ENCODE measurements at places on chromosomes 2 and 18.

DNA sequence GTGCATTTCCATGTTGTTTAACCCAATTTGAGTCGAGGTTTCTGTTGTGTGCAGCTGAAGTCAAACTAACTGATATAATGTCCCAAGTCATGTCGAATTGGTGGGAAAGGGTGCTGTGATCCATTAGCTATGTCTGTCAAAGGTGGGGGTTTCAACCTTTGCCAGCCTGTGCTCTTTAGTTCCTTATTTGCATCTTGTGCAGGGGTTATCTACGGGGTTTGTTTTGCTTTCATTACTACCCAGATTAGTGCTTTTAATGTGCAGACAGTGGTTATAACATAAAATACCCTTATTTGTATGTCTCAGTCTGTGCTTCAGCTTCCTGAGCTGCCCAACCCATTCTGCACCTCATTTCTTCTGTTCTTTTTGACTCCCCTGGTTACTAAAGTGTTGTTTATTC lies 271.9 kb upstream of the CXCR4 start:
- DNase-seq = no peak

GRCh38 chr2:17615728-17616351 lies 75.3 kb downstream of the VSNL1 start:
- no peak for DNase-seq

GRCh38 chr2:17918789-17919188 lies 40.3 kb downstream of the KCNS3 start:
- no peak for DNase-seq

DNA sequence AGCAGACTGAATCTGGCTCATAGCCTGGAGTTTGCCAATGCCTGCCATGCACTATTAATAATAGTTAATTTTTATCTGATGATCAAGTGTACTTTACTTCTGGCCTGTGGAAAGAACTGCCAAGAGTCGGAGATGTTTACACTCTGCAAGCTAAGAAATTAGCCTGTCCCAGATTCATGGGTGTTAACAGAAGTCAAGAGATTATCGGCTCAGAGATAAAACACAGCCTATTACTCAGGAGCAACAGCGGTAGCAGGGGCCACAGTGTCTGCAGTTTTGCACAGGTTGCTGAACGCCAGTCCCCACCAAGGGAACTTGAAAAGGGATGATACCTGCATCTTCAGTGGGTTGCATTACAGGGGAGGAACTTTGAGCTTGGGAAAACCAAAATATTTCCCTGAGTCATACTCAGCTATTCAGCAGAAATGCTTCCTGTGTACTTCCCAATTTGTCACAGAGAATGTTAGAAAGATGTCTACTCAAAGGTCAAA lies 4.3 kb upstream of the ADI1 start:
- no peak for DNase-seq

DNA sequence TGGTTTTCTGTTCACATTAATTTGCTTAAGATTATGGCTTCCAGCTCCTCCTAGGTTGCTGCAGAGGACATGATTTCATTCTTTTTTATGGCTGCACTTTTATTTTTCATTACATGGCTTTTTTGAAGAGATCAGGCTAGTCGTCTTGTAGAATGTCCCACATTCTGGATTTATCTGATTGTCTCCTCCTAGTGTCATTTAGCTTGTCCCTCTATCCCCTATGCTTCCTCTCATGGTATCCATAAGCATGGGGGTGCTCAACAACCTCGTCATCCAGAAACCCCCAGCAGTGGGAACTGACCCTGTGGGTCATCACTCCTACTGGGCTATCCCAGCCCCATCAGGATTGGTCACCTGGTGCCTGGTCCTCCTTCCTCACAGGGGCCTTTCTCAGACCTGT lies 49.6 kb downstream of the SERTAD2 start:
- no peak for DNase-seq

DNA sequence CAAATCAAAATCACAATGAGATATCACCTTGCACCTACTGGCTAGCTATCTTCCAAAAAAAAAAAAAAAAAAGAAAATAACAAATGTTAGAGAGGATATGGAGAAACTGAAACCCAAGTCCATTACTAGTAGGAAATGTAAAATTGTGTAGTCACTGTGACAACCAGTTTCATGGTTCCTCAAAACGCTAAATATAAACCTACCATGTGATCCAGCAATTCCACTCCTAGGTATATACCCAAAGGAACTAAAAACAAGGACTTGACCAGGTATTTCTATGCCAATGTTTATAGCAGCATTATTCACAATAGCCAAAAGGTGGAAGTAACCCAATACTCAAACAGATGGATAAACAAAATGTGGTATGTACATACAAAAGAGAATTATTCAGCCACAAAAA lies 11.7 kb upstream of the SCRN3 start:
- DNase-seq = no peak

GRCh38 chr2:24494410-24494809 lies 3.4 kb downstream of the NCOA1 start:
- no peak for DNase-seq

DNA sequence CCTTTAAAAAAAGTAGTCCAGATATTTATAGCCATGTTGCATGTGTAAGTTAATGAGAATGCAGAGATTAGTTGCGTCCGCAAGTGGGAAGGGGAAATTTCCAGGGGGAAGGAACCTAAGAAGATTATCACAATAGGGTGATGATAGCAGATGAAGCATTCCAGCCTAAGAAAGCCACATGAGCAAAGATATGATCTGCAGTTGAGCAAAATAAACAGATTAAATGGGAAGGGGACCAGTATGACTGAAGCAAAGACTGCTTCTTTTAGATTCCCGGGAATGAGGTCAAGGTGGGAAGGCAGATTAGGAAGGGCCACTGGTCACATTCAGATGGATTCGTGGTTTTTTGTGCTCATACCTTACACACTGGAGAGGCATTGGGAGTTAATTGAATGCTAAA lies 154.6 kb upstream of the CDH2 start:
- no peak for DNase-seq

- no peak for DNase-seq
Observed at GRCh38 chr2:186068139-186068801, 329.7 kb downstream of the FSIP2 start.

- no peak for DNase-seq
Observed at GRCh38 chr2:59936048-59936447, 617.4 kb downstream of the BCL11A start.

DNA sequence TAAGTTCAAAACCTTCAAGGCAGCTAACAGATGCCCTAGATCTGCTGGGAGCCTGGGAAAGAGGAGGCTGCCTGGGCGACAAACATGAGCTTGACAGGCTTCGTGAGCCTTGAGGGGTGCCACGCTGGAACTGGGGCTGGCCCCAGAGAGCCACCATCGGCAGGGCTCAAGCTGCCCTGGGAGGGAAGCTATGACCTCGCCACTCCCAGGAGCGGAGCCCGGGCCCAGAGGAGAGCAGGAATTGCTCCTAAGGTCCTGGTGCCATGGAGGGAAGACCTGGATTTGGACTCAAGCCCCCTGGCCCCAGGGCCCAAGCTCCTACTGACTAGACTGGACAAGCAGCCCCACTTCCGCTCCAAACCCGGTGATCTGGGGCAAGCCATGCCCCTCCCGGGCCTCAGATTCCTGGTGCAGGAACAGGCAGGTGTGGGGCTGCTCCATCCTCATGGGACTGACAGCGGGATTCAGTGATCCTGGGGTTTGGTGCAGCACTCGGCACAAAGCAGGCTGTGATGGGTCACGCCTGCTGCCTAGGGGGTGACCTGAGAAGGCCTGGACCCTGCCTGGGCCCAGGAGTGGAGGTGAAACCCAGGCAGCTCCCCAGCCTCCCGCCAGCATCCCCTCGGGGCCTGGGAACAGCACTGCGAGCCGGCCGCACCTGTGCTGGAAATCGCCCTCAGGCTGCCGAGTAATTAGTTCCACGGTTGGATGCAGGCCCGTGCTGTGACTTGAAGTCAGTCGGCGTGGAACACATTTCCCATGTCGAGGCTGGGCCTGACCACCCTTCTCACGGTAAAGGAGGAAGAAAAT lies 246.9 kb downstream of the NDUFA10 start:
- no peak for DNase-seq

GRCh38 chr2:99775585-99775984 lies 285.8 kb upstream of the REV1 start:
- no peak for DNase-seq

DNA sequence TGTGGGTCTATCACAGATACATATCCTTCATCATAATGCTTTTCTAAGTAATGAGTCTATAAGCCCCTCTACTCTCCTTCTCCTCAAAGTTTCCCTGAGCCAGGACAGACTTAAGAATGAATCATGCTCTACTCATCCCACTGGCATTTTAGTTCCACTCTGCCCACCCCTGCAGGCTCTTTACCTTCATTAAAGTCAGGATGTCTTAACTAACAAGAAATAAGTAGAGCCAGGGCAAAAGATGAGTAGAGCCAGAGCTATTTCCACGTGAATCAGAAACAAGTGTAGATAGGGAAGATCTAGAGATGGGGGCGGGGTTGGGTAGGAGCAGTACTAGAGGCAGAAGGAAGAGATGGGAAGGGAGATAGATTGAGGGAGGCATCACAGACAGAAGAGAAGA lies 790.5 kb downstream of the RNF144A start:
- DNase-seq = no peak

- no peak for DNase-seq
Observed at GRCh38 chr2:188443207-188443606, 151.5 kb downstream of the GULP1 start.

DNA sequence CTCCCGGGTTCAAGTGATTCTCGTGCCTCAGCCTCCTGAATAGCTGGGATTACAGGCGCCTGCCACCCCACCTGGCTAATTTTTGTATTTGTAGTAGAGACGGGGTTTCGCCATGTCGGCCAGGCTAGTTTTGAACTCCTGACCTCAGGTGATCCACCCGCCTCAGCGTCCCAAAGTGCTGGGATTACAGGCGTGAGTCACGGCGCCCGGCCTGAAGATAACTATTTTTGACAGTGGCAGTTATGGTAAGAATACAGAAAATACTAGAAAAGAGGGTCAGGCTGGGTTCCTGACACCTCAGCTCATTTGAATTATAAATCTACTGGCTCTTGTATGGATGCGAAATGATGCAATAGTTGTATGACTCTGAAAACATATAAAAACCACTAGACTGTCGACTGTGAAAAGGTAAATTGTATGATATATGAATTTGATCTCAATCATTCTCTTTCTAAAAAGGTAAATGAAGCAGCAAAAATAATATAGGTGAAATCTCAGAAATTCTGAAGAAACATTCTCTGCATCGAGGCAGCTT lies 11.1 kb upstream of the DGKD start:
- no peak for DNase-seq

- no peak for DNase-seq
Observed at GRCh38 chr18:6714010-6714409, 15.5 kb upstream of the ARHGAP28 start.

GRCh38 chr2:46150445-46150955 lies 146.7 kb upstream of the EPAS1 start:
- DNase-seq = no peak

DNA sequence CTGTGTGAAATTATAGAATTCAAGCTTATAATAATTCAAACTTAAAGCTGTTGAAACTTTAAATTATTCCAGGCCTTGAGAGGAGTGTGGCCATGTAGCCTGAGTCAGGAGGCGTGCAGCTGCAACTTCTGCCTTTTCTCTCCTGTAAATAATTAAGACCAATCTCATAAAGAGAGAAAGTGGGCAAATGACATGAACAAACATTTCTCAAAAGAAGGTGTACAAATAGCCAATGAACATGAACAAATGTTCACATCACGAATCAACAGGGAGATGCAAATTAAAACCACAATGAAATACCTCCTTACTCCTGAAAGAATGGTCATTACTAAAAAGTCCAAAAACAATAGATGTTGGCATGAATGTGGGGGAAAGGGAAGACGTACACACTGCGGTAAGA lies 149.1 kb upstream of the MYCN start:
- no peak for DNase-seq

GRCh38 chr18:59846814-59847490 lies 52.8 kb upstream of the PMAIP1 start:
- DNase-seq = no peak

DNA sequence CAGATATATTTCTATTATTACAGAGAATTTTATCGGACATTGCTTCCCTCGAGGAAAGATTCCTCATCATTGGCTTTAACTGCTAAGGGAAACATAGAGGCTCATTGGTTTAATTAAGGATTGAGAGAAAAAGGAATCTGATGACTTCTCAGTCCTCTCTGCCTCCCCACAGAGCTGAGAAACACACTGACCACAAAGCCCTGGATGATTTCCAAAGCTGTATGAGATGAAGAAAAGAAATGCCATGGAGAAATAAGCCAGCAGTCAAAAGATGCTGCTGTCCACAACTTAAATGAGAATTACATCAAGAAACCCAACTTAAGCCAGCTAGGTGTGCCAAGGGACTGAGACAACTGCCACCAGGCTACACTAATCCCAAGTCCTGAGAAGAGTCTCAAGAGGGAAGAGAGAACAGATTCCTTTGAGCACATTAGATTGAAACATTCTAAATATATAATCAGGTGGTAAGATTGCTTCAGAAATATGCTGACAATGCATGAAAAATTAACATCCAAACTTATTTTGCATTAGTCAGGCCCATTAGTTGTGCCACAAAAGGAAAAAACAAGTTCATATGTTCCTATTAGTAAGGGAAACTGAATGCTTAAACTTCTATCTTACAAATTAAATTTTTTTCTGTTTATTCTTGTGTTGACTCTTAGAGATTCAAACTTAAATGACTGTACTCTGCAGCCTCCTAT lies 308.1 kb upstream of the CYRIA start:
- DNase-seq = no peak

- no peak for DNase-seq
Observed at GRCh38 chr18:13630716-13631268, 95.6 kb downstream of the FAM210A start.

DNA sequence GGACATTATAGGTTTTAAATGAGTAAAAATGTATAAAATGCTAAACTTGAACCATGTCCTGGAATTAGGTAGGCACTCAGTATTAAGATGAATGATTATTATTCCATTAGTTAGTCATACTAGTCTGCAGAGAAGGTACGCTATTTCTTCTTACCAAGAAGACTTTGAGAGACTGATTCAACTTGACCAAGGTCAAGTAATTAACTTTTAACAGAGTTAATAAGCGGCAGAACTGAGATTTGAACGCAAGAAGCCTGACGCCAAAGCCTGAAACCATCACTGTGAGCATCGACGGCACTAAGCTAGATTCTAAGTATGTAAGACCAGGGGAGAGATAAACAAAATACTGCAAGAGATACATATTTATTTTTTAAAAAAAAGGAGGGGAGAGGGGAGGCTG lies 2.6 kb downstream of the EVA1A start:
- no peak for DNase-seq

DNA sequence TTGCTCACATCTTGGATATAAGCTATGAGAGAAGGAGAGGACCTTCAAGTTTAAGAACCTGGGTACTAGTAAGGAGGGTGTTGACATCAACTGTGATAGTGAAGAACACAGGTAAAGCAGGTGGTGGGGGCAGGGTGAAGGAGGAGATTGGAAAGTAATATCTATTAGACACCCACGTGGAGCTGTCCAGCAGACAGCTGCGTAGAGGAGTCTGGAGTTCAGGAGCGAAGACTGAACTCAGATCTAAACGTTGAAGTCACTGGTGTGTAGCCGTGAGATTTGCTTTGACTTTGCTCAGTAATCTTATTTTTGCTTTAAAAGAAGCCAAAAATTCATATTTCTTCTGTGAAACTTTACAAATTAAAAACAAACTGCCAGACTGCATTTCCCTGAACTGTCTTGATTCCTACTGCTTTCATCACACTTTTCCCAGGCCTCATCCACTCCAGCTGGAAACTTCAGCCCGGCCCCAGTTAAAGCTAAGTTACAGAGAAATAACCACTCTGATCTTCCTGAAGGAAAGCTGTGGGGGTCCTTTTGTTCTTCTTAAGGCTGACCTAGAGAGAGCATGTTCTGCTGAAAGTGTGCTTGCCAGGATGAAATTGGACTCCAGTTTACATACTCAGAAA lies 533.3 kb downstream of the CNTNAP5 start:
- no peak for DNase-seq

GRCh38 chr2:233007739-233008138 lies 5.3 kb downstream of the NGEF start:
- no peak for DNase-seq

Measured in posterior cingulate gyrus (tissue), 11 donors.